Breast epithelium (tissue), 4 donors: ENCODE measurements at places on chromosomes 1 and 21.
A peak's percentile ranks its signal among the peaks of the same experiment; 100 is the strongest.

DNA sequence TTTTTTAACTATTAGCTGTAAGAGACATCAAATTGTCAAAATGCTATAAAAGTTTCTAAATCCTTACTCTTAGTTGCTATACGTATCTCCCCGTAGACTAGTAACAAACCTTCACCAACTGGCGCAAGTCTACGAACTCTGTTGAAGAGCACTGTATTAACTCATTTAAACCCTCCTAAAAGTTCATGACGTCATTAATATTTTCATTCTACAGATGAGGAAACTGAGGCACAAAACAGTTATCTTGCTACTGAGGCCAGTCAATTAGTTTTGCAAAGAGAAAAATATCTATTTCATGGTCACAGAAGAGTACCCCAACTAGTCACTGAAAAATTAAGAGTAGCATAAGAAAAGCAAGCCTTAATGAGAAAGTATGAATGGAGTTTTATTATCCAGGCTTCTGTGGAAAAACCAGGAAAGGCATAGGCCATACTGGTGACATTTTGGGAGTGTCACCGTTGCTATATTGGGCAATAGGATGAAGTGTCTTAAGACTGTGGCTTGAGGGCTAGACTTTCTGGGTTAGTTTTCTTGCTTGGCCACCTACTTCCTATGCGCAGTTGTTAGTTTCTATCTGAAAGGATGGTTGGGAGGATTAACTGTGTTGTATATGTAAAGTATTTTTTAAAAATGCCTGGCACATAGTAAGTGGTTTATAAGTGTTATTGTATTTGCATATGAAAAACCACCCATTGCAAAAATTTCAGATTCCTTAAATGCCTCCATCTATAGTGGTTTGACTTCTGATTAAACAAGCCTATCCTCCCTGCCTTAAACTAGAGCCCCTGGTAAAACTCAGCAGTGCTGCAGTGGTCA lies 52.4 kb upstream of the SYT14 start:
- DNase-seq = no peak

DNA sequence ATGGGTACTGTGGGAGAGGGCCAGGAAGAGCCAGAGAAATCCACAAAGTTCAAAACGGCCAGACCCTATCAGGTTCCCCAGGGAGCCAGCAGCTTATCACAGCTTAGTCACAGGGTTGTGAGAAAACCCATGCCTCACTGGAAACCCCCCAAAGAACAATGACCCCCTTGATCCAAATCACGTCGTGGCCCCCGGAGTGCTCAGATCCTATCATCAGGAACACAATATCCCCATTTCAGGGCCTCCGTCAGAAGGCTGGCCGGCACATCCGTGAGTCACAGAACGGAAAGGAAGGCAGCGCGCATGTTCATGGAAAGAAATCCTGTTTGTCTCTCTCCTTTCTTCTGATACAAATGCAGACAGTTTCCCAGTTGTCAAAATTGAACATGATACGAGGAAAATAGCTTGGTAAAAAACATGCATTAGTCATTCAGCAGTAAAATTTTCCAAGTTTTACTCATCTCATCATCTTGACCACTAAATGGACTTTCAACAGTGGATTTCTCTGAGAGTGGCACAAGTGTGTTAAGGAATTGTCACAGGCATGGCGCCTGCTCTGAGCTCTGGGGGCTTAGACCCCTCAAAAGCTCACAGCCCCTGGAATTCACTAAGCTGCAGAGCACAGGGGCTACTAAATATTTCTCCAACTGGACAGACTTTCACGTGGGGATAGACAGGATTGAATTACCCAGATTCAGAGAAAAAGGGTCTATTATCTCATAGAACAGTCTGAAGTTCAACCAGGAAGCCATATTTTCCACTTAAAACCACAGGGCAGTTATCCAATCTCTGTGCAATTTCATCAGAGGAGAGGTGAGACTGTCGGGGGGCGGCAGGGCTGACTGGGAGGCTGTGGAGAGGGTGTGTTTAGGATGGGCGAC lies 124.8 kb downstream of the RIPK4 start:
- DNase-seq = no peak

- no peak for DNase-seq
Measured at GRCh38 chr1:162902416-162902815, 41.4 kb upstream of the CCDC190 start.

DNA sequence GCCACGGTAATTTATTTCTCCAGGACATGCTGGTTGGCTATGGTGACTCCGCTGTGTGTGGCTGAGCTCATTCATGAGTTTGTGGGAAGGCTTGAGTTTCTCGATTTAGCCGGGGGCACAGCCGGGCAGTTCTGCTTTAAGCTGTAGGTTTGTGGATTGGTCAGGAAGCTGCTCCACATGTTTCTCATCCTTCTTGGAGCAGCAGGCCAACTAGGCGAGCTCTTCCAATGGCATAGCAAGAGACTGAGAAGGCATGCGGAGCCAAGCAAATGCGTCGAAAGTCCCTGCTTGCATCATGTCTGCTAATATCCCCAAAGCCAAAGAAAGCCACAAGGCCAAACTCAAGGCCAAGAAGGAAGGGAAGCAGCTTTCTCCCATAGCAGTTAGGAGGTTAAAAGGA lies 71.6 kb upstream of the GREM2 start:
- no peak for DNase-seq

DNA sequence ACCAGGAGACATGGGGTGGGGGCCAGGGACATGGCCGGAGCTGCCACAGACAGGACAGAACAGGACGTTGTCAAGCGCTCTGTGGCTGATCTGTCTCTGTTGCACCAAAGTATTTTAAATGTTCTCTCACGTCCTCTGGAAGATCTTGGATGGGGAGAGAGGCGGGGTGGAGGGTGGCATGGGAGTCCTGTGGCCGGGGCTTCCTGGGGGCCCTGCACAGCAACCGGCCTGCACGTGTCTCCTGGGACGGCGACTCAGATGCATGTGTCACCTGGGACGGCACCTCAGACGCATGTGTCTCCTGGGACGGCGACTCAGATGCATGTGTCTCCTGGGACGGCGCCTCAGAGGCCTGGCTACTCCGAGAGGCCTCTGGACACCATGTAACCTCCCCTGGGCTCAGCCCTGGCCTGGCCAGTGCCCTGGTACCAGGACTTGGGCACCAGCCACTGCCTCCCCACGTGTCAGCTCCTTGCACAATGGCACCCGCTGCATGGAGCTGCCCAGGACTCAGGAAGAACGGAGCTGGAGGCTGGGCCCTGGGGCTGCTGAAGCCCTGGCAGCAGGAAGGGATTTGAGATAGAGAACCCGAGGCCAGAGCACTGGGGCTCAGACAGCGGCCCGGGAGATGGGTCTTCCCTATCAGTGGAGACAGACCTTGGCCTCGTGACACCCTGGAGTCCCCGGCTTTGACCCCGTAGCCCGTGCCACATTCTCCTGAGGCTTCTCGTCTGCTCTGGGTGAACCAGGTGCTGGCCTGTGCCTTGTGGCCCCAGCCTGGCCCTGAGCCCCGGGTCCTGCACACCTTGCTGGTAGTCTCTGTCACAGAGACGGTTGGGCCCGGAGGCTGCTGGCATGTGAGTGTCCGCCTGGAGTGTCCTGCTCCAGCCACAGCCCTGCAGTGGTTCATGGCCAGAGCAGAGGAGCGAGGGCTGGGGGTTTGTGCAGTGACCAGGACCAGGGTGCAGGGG lies 14.7 kb upstream of the SLC19A1 start:
- peak; percentile 43 for DNase-seq

GRCh38 chr1:42145764-42146625 lies 7.2 kb upstream of the GUCA2B start:
- no peak for DNase-seq

DNA sequence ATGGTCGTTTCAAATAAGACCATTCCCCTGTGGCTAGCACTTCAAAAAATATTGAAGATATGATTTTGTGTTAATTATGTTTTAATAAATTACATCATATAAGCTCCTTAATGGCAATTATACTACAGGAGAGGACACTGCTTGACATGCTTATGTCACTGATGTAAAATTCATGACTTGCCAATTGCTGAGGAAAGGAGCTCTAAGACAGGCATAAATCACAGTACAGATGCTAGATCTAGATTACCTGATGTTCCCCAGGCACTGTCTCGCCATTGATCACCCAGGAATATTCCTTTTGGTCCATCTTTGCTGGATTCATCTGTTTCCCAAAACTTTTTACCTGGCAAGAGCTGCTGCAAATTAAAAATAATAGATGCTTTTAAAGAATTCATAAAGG lies 58.8 kb downstream of the PUM1 start:
- DNase-seq = no peak

DNA sequence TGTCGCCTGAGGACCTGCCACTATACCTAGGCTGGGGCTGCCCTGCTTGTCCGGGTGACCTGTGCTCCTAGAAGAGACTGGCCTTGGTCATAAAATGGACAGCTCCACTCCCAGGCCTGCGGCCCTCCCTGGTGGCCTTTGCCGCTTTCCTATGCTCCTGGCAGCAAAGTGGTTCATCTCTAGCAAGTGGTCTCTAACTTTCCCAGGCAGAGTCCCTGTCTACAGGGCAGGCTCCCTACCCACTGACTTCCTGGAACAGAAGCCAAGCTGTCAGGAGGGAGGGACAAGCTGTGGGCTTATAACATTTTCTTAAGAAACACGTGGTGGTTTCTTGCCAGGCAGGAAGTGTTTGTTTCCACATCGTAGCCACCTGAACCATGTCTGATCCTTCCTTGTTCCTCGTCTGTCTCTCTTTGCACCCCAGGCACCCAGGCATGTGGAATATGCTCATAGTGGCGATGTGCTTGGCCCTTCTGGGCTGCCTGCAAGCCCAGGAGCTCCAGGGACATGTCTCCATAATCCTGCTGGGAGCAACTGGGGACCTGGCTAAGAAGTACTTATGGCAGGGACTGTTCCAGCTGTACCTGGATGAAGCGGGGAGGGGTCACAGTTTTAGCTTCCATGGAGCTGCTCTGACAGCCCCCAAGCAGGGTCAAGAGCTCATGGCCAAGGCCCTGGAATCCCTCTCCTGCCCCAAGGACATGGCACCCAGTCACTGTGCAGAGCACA lies 10.1 kb downstream of the H6PD start:
- DNase-seq = no peak

DNA sequence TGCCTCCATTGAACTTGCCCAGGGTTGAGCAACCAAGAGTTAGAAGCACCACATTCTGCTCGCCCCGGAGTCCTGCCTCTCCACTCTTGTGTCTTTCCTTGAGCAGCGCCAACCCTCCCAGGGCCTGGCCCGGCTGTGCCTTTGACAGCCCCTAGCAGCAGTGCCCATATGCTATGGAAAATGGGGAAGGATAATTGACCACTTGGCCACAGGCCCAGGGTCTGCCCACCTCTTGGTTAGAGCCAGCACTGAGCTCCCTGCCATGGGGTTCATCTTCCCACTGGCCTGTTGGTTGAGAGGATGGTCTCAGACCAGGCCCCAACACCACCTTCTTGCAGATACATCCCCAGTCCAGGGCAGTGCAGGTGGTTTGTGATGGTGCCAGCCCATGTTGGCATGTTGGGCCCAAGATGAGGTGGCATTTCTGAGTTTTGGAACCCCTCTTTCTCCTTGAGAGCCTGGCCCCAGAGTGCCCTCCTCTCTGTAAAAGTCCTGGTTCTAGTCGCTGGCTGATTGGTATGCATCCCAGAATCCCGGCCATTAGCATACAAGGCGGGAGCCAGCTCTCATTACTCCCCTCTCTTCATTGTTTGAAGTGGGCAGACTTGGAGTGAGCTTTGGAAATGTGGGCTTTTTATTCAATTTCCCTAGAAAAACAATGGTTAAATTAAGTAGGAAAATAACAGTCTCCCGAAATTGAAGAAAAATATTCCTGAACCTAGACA lies 7.6 kb downstream of the ARHGEF10L start:
- no peak for DNase-seq

DNA sequence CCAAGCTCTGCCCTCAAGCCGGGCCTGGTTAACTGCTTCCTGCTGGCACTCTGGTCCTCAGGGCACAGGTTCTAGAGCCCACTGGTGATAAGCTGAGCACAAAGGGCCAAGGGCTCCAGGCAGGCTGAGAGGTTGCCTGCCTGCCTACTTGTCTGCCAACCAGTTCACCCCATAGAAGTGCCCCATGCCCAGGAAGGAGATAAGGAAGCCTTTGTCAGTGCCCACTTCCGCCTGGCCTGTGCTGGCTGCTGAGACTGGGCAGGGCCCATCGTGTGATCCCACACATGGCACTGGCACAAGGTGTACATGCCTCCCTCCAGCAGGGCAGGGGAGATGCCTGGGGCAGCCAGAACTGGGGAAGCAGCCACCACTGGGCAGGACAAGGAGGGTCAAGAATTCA lies 24.1 kb downstream of the SLC9A1 start:
- DNase-seq = no peak

GRCh38 chr1:207244409-207244801 lies 77.1 kb upstream of the CD55 start:
- DNase-seq = no peak

- no peak for DNase-seq
Measured at GRCh38 chr1:36663772-36664430, 181.2 kb upstream of the CSF3R start.

DNA sequence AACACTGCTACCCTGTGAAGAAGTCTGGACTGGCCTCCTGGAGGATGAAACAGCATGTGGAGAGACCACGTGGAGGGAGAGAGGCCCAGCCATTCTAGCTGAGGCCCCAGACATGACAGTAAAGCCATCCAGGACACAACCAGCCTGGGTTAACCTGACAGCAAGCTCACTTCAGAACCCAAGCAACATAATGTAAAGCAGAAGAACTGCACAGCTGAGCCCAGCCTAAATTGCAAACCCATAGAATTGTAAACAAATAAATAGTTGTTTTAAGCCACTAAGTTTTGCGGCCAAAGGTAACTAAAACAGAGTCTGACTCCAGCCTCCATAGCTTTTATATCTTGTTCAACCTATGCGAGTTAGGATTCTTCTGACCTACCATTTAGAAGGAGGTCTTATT lies 97.2 kb upstream of the L1TD1 start:
- DNase-seq = no peak

DNA sequence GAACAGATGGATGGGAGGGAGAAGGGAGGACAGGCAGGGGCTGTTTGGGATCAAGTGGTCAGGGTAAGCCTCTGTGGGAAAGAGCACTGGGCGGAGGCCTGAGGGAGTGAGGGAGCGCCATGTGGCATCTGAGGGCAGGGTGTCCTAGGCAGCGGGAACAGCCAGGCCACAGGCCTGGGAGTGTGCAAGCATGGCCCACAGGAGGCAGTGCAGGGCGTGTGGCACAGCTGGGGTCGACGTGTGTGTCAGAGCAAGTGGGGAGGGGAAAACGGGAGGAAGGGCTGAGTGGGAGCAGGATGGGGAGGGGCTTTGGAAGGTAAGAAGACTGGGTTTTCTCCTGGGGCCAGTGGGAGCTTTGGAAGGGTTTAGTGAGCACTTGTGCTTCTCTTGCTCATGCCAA lies 143.4 kb downstream of the SYF2 start:
- no peak for DNase-seq
